HTR-8/SVneo (cell line): ENCODE measurements at places on chromosomes 12 and 14.

DNA sequence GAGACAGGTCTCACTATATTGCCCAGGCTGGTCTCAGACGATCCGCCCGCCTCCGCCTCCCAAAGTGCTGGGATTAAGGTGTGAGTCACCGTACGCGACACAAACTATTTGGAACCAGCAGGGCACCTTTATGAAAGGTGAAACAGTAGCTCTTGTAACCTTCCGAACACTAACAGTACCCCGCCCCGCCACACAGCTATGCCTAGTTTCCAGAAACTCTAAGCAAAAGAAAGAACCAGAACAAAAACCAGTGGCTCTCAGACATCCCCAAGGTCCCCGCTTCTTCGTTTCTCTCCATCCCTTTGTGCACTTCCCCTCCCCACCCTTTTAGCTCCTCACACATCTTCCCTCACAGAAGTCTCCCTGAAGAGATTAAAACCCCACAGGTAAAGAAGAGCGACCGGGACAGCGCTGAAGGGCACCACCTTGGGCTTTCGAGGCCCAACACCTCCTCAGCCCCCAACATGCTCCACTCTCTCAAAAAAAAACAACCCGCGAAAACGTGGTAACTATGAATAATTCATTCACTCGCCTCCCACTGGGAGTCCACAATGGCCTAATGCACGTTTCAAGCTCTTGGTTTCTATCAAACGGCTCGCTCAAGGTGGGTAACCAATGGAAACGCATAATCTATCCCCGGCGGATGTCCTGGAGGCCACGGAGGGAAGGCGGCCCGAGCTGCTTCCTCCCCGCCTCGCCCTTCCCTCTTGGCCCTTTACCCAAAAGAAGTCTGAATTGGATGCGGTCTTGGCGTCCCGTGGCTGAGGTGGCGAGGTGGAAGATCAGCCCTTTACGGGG lies 877 bp downstream of the BAG5 start:
- DNase-seq = no peak

DNA sequence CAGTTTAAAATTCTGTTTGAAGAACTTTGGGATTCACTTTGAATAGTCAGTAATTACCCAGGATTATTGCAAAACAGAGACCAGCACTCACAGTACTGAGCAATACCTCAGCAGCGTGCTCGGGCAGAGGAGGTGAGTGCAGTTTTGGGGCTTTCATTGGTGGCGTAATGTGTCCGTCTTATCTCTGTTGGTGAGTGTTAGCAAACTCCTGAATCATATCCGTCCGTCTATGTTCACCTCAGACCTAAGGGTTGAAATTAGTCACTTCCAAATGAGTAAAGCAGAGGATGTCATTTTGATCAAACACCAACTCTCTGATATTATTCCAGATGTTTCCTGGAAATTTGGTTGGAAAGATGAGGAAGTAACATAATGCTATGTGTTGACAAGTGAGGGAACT lies 82.8 kb downstream of the BORCS5 start:
- peak; percentile 10 for DNase-seq

DNA sequence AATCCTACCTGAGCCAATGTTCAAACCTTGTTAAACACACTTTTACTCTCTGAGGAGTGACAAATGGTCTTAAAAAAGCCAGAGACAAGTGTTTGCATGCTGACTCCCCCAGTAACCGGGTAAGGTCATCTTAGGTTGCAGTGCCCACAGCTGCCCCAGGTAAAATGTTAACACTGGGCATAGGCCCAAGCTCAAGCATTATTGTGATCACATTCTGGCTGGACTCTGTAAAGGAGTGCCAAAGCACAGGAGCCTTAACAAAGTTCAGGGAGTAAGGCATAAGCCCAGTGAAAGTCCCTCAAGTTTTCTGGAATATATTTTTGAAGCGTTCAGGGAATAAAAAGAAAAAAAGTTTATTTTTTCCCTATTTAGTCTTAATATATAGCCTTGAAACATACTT lies 8.6 kb downstream of the EDDM3A start:
- DNase-seq = no peak

DNA sequence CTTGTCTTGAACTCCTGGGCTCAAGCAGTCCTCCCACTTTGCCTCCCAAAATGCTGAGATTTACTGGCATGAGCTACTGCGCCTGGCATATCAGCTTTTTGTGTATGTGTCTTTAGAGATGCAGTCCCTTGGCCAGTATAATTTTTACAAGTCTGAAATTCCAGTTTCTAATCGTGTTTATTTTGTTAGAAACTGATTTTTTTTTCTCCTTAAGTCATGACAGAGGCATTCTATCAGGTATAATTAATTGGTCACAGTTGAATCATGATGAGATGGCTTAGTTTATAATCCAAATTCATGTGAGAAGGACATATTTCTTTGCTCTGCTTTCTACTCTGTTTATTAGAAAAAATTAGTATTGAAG lies 98.9 kb downstream of the PCNX1 start:
- no peak for DNase-seq

GRCh38 chr14:102418853-102419240 lies 56.1 kb downstream of the TECPR2 start:
- no peak for DNase-seq

DNA sequence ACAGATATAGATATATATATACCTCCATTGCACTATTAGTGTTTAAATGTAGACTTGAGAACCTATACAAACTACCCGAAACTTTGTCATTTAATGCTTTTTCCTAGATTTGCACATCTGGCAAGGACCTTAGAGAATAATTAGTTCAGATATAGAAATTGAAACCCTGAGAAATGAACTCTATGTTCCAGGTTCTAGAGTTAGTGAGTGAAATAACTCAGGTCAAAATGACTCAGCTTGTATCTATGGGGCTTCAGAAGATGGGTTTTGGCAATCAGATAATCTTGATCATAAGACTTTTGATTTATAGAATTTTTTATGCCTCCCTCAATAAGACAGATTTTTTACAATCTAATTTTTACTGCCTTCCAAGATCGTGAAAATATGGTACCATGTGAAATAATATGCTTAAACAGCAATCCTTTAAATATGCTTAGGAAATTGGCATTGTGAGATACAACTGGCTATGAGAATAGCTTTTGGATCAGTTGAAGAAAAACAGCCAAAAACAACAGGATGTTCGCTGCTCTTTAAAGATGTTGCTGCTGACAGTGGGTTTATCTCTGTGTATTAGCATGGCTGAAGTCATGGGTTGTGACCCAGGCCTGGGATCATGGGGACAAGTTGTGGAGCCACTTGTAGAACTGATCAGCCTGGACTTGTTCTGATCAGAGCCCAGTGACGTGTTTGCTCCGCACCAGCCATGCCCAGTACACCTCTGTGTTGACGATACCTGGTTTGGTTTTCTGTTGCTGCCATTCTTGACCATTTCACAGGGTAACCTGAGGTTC lies 63.6 kb downstream of the TTLL5 start:
- no peak for DNase-seq
